ENCODE measurements at places on chromosomes 13 and 19.

DNA sequence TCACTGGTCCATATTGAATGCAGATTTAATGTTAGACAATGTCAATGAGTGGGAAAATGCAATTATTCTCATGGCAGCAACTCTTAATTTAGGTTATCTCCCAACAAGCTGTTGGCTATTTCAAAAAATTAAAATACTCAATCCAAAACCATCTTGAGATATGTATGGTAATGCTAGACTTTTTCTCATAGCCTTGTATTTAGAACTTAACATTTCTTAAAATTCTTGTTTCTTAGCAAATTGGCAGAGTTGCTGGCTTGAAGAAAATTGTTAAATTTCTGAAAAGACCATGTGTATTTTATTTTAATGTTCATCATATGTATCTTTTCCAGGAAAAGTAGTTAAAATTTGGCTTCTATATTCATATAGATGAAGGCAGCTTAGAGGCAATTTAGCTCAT is 1355.1 kb downstream of the PCDH9 start:
- no peak for DNase-seq

DNA sequence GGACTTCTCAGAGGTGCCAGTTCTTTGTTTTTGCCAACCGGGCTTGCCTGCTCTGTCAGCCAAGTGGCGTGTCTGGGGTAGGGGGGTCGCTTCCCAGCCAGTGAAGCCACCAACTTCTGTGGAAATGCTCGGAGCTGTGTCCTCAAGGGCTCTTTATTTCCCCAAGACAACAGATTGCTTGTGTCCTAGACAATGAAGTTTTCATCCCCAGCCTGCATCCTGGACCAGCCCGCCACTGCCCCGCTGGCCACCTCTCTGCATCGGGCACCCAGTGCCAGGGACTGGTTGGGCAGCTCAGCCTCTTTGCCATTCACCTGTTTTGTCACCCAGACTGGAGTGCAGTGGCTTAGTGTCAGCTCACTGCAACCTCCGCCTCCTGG is 3.7 kb downstream of the RAB11B start:
- DNase-seq, result no peak

GRCh38 chr13:27961227-27962085 is 7.7 kb downstream of the CDX2 start:
- DNase-seq, result no peak

DNA sequence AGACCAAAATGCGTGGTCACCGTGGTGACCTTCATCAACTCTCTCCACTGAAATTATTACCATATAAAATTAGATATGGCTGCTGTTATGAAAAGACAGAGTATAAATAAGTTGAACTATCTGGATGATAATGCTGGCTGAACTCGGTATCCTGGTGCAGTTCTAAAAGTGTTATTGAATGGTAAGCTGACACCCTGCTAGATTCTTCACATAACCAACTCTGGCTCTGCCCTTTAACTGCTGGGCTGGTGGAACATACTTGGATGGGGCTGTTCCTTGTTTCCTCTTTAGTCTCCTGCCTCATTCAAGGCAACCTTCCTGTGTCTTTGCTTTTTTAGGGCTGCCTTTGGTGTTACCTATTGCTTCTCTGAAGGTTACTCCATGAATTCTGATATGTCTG is 106.9 kb downstream of the FGF9 start:
- no peak for DNase-seq

GRCh38 chr13:86445206-86445605 is 646.0 kb upstream of the SLITRK6 start:
- no peak for DNase-seq
